Nasal cavity respiratory epithelium epithelial cell of viscerocranial mucosa (primary cell): ENCODE measurements at places on chromosomes 5 and 9. TPM values are rescaled to one million over a fixed set of nuclear protein-coding genes. Genes with fewer than 3 reads are reported as not detected.

LURAP1L gene
- 40.2 and 70.7 TPM in 2 replicates for total RNA-seq

PRELID1 gene
- 69.4 and 98.8 TPM in 2 replicates for total RNA-seq

DELE1 gene
- 15.7 and 28.3 TPM in 2 replicates for total RNA-seq

CCDC180 gene
- under 0.01 TPM in 2 replicates for total RNA-seq

PCDHB5 gene
- total RNA-seq: 0.34 and 1.00 TPM in 2 replicates

DMRT3 gene
- total RNA-seq: not detected in 2 replicates
